ENCODE measurements at places on chromosomes 1 and 21.

DNA sequence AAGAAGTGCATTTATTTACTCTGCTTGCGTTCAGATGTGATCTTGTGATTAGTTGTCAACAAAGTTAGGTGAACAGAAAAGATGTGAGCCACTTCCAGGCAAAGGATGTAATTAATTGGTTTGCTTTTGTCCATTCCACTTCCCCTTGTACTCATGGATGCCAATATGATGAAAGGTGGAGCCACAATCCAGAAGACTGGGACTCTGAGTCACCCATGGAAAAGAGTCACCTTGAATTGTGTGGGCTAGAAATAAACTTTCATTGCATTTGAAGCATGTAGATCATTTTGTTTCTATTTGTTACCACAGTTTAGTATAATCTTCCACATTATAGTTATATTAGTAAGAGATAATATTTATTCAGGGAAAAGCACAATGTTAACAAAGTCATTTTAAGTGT lies 684.2 kb downstream of the LTN1 start:
- DNase-seq, result no peak

- DNase-seq, result no peak
These were observed 24.9 kb upstream of the ENO1 start for GRCh38 chr1:8903410-8903809.

- DNase-seq, result no peak
These were observed 61.0 kb upstream of the ADARB1 start for GRCh38 chr21:45013260-45013841.

DNA sequence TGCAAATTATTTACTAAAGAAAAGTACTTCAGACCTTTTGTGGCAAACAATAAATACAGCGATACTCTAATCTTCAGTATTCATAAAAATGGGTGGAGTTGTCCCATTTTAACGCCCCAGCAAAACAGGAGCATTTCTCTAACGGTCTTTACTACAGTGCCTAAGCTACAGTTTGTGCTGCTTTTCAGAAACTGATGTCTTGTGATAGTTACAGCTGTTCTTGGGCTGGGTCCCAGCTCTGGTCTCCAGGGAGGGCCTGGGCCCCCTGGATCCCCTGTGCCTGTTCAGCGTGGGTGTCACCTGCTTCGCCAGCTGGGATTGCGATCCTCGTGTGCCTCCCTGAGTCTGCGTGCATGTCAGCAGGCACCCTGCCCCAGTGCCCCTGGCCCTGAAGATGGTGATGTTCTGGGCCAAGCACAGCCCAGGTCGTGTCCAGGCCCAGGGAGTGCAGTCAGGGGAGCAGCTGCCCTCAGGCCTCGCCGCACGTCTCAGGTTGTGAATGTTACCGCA lies 64.0 kb upstream of the DIP2A start:
- no peak for DNase-seq

Data from NCI-H1930 (cell line).